Activated CD4-positive, alpha-beta memory T cell treated with anti-CD3 and anti-CD28 coated beads, Interleukin-2, amount 10 ng/mL, durations not matched to agents 7 days and 5 days (primary cell): ENCODE measurements at places on chromosomes 2 and 18. TPM values are rescaled to one million over a fixed set of nuclear protein-coding genes. Genes with fewer than 3 reads are reported as not detected.

- peaks cover 17% of the 10 kb centered on the region for H3K27me3 ChIP-seq
- no peak overlapping the region for H3K27ac ChIP-seq
- no peak for DNase-seq
- no peaks in the 10 kb centered on the region for H3K36me3 ChIP-seq
Measured at GRCh38 chr2:202185156-202185555, 53.2 kb downstream of the SUMO1 start.

DNA sequence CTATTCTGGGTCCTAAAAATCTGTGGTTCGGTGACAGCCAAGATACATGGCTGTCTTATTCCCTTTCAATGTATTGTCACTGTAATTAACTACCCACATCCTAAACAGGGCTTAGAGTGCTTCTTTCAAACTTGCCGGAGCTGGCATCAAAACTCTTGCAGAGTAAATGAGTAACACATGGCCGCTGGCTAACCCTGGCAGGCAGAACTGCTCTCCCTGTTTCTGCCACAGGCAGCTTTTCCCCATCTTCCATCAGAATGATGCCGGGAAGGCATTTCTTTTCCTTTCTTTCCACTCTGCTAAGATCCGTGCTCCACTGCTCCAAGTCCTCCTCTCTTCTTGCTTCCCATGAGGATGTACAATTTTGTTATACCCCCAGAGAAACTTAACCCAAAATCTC, 54.8 kb upstream of the PTPRM start:
- DNase-seq = no peak
- H3K36me3 ChIP-seq = no peaks in the 10 kb centered on the region
- H3K27me3 ChIP-seq = no peaks in the 10 kb centered on the region
- no peak overlapping the region for H3K4me3 ChIP-seq
- no peaks in the 10 kb centered on the region for H3K4me1 ChIP-seq

DNA sequence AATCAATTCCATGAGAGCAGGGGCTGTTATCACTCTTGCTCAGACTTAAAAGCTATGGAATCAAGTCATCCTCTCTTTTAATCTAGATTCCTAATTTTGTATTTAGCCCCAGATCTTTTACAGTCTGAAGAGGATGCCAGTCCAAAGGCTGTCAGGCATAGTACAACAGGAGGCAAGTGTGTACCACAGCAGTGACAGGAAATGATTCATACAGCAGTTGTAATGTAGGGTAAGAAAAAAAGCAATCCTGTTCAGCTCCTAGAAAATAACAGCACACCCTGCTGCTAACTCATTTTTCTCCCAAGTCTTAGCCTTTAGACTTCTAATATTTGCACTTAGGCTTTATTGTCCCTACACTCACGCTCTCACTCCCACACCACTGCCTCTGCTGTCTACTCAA, 127.8 kb upstream of the SYT4 start:
- H3K27ac ChIP-seq = no peak overlapping the region
- H3K27me3 ChIP-seq = no peaks in the 10 kb centered on the region

Gene ALPI
- total RNA-seq = not detected

DNA sequence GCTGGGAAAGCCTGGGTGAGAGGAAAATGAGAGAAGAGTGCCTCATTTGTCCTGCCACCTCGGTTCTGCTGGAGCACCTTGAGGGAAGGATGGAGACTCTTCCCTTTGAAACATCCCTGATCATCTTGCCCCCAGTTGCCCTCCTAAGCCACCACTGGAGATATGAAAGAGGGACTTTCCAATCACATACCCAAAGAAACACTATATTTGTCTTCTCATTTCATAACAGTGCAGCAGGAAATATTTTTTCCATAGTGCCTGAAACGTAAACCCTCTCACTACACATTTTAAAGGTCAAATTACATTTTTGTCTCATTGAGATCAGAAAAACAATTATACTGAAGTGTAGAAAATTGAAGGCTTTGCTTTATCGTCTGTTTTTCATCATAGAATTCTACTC, 63.3 kb downstream of the KCTD18 start:
- H3K4me3 ChIP-seq = no peak overlapping the region
- H3K4me1 ChIP-seq = peaks cover 23% of the 10 kb centered on the region
- no peak overlapping the region for H3K27ac ChIP-seq
- H3K36me3 ChIP-seq = peaks cover 71% of the 10 kb centered on the region
- no peak for DNase-seq

Gene LIMS4
- 3.7 TPM for total RNA-seq

DNA sequence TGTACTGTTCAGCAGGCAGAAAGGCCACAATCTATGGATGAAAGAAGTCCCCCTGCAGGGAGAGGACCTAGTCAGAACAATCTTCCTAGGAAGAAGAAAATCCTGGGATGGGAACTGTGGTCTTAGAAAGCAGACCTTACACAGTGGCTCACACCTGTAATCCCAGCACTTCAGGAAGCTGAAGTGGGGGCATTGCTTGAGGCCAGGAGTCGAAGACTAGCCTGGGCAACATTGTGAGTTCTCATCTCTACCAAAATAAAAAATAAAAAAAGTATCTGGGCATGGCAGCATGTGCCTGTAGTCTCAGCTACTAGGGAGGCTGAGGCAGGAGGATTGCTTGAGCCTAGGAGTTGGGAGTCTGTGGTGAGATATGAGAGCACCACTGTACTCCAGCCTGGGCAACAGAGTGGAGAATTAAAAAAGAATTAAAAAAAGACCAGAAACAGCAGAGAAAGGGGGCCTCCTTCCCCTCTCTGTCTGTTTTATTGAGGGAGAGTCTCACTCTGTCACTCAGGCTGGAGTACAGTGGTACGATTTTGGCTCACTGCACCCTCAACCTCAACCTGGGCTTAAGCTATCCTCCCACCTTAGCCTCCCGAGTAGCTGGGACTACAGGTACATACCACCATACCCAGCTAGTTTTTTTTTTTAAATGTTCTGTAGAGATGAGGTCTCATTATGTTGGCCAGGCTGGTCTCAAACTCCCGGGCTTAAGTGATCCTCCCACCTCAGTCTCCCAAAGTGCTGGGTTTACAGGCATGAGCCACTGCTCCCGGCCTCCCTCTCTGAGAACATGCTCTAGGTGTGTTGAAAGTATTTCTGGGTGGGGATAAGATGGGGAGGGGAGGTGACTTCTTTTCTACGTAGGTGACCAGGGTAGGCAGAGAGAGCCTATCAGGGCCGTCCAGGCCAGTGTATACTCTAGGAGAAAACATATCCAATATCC, 7.4 kb downstream of the RHOB start:
- no peaks in the 10 kb centered on the region for H3K36me3 ChIP-seq
- H3K4me1 ChIP-seq = no peaks in the 10 kb centered on the region
- peak; percentile 5 for DNase-seq
- no peak overlapping the region for H3K4me3 ChIP-seq

Gene FOXI3
- not detected for total RNA-seq

DNA sequence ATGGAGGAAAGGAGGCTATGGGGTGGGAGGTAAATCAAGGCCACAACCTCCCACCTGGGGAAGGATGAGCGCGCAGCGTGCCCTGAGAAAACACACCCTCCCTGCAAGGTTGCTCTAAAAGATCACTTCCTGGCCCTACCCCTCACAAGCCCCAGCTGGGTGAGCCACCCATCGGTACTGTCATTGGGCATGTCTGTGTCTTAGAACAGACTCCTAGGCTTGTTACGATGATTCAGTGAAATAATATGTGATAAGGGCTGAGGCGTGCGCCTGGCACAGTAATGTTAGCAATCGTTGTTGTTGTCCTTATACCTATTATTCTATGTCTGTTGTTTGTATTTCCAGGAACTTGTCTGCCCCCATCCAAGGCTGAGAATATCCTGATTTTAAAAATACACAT, 175.1 kb downstream of the ZFP36L2 start:
- H3K27me3 ChIP-seq = peaks cover 36% of the 10 kb centered on the region
- H3K4me3 ChIP-seq = no peak overlapping the region
- peaks cover 20% of the 10 kb centered on the region for H3K4me1 ChIP-seq
- no peak for DNase-seq
- H3K36me3 ChIP-seq = no peaks in the 10 kb centered on the region
- H3K27ac ChIP-seq = no peak overlapping the region

Gene SPEG
- total RNA-seq = 0.20 TPM

DNA sequence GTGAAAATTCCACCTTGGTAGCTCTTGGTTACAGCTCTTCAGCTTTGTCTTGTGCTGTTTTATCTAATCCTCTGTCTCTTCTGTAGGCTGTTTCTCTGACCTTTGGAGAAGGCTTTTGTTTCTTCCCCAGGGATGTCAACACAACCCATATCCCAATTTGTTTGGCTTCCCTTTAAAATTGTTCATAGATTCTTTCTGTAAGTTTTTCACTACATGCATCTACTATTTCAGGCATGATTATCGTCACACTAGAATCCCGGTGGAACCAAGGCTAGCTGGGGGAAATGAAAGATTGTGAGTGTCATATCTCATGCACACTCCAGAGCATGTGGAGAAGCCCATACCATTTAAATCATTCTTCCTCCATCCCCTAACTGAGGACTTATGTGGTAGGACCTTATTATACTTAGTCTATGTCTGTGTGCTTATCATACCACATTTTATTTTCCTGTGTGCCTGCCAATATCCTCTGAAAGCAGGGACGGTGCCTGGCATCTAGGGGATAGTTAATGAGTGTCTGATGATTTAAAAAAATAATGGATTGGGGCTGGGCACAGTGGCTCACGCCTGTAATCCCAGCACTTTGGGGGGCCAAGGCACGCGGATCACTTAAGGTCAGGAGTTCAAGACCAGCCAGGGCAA, 59.9 kb downstream of the CRIM1 start:
- no peak for DNase-seq
- H3K27ac ChIP-seq = no peak overlapping the region
- H3K36me3 ChIP-seq = no peaks in the 10 kb centered on the region
- H3K4me1 ChIP-seq = no peaks in the 10 kb centered on the region

Gene KLHL14
- not detected for total RNA-seq

DNA sequence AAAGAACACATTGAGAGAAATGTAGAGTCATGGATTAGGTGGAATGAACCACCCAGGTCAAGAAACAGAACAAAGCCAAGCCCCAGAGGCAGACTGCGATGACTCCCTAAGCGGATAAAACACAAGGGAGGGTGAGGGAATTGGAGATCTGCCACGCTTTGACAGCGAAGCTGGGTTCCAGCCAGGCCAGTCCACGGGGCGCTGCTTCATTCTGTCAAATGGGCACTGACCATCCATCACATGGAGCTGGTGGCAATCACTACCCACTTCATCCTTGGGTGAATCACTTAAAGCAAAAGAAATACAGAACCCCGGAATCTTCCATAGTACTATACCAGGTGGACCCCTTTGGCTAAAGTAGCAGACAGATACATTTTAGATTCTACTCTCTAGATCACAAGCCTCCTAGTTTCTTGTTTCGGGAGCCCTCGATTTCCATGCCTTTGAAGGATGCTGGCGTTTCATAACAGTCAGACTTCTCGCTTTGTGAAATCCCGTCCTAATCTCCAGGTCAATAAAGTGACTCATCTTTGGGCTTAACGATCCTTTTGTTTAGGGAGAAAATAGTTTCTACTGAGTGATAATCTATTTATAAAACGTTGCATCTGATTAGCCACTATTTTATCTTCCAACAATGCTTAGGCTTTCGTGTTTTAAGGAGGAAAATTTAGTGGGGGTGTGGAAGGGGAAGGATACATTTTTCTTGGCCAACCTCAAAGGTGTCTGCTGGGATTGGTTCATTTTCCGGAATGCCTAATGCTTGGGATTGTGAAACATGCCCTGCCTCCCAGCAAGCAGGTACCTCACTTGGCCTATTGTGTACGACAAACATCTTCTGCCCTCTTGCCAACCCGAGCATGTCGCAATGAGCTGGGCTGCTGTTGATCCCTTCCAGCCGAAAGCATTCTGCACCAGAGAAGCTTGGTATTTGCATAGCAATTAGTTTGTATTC, 44.1 kb upstream of the HDAC4 start:
- no peak overlapping the region for H3K27ac ChIP-seq
- DNase-seq = no peak
- H3K4me1 ChIP-seq = peaks cover 9% of the 10 kb centered on the region
- H3K36me3 ChIP-seq = no peaks in the 10 kb centered on the region

Gene UGT1A5
- not detected for total RNA-seq

- no peak overlapping the region for H3K27ac ChIP-seq
- DNase-seq = no peak
- H3K4me3 ChIP-seq = no peak overlapping the region
- H3K27me3 ChIP-seq = no peaks in the 10 kb centered on the region
Measured at GRCh38 chr2:189659734-189660133, 1.5 kb upstream of the ASNSD1 start.

DNA sequence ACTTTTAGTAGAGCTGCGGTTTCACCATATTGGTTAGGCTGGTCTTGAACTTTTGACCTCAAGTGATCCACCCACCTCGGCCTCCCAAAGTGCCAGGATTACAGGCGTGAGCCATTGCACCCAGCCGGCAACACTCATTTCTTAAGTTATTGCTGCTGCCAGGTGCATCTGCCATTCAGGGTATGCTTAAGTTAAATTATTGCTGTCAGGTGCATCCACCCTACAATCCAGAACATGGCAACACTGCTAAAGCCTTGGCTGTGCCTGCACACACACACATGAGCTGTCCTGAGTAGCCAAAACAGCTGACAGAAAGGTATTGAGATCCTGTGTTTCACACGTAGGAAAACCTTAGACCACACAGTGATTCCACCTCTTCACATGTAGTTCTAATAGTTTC, 148.2 kb downstream of the FAM161A start:
- H3K27ac ChIP-seq = no peak overlapping the region
- peaks cover 8% of the 10 kb centered on the region for H3K4me1 ChIP-seq
- peaks cover 1% of the 10 kb centered on the region for H3K27me3 ChIP-seq
- no peak for DNase-seq
- H3K4me3 ChIP-seq = no peak overlapping the region

GRCh38 chr2:143629340-143629739, 500.1 kb downstream of the ARHGAP15 start:
- H3K27ac ChIP-seq = no peak overlapping the region
- no peaks in the 10 kb centered on the region for H3K27me3 ChIP-seq
- no peak overlapping the region for H3K4me3 ChIP-seq
- DNase-seq = no peak
- peaks cover 76% of the 10 kb centered on the region for H3K36me3 ChIP-seq

GRCh38 chr2:150138587-150138986, 348.9 kb downstream of the RND3 start:
- peaks cover 2% of the 10 kb centered on the region for H3K4me1 ChIP-seq
- DNase-seq = no peak
- no peaks in the 10 kb centered on the region for H3K27me3 ChIP-seq

- no peaks in the 10 kb centered on the region for H3K36me3 ChIP-seq
- H3K27ac ChIP-seq = no peak overlapping the region
- peaks cover 6% of the 10 kb centered on the region for H3K27me3 ChIP-seq
- no peaks in the 10 kb centered on the region for H3K4me1 ChIP-seq
Measured at GRCh38 chr18:47582093-47582492, 330.6 kb upstream of the SKOR2 start.

Gene COL6A3
- 1.3 TPM for total RNA-seq

DNA sequence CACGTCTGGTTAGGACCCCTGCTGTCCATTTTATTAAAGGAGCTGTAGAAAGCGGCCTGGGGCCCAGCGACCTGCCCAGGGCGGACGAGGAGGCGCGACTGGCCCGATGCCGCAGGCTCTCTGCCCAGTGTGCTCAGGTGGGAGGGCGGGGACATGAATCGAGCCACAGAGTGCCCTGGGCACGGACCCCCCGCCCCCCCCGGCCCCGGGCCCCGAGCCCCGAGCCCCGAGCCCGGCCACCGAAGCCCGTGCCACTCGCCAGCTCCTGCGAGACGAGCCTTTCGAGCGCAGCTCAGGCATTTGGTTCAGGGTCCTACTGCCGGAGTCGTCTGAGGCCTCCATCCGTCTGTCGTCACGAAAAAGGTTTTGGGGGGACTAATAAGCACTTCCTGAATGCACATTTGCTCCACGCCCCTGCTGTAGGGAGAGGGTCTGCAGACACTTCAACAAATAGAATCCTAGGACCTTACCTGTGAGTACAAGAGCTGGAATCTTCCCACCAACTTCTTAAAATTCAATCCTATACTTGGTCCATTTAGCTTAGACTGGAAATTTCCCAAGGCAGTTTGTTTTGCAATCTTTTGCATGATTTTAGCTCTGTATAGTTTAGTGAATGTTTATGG, 602 bp upstream of the ADAM17 start:
- peak overlapping the region; percentile 97 for H3K4me3 ChIP-seq
- no peak for DNase-seq
- H3K27me3 ChIP-seq = no peaks in the 10 kb centered on the region
- peak overlapping the region; percentile 94 for H3K27ac ChIP-seq
- H3K4me1 ChIP-seq = peaks cover 55% of the 10 kb centered on the region
